Cortex of kidney (tissue), 1 donor: ENCODE measurements at places on chromosomes 11 and 22.

DNA sequence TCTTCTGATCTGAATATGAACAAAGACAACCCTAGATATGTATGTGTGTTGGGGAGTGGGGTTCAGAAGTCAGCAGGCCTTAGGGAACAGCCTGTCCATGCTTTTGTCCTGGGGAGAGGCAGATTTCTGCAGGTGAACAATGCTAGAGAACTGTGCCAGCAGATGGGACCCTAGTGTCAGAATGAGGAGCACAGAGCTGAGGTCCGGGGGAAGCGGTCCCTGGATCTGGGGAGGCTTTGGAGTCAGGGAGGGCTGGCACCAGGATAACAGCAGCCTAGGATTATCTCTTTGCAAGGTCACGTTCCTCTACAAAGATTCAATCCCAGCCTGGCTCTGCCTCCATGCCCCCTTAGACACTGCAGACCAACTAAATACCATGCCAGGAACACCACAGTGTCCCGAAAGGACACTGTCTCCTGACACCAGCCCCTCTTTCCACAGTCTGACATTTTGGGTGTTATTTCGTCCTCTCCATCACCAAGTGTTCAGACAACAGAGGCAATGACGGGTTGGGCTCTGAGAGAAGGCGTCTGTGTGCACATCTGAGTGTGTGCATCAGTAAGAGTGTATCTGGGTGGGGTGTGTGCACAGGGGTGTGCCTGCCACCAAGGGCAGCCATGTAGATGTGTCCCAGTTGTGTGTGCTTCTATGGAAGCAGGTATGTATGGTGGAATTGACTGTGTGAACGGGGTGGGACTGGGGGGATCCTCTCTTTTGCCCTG is 43.5 kb downstream of the EIF3F start:
- no peak for DNase-seq

DNA sequence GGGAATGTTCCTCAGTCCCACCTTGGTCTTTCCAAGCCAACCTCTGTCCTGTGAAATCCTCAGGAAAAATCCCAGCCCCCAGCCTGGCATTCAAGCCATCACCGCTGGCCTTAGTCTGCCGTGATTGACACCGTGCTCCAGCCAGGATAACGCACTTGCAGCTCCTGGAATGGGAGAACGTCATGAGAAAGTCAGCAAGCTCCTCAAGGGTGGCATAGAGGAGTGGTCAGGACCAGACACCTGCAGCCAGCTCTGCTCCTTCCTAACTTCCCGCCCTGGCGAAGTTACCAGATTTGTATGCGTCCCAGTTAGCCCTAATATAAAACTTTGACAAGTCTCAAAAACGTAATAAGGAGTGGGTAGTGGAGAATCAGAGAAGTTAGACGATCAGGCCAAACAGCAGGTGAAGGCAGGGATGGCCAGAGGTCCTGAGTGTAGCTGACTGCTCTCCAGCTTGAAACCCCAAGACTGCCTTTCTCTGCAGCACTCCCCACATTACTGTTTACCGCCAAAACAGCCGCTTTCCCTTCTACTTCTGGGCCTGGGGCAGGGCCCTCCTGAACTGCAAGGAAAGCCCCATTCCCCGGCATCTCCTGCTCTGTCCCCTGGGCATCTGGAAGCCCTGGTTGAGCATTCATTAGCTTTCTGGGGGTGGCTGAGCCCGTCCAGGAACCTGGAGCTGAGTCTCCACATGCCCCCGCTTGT is 1.3 kb upstream of the DKK3 start:
- DNase-seq: no peak

- DNase-seq: no peak
Observed at GRCh38 chr11:1349327-1350041, 40.1 kb upstream of the TOLLIP start.

DNA sequence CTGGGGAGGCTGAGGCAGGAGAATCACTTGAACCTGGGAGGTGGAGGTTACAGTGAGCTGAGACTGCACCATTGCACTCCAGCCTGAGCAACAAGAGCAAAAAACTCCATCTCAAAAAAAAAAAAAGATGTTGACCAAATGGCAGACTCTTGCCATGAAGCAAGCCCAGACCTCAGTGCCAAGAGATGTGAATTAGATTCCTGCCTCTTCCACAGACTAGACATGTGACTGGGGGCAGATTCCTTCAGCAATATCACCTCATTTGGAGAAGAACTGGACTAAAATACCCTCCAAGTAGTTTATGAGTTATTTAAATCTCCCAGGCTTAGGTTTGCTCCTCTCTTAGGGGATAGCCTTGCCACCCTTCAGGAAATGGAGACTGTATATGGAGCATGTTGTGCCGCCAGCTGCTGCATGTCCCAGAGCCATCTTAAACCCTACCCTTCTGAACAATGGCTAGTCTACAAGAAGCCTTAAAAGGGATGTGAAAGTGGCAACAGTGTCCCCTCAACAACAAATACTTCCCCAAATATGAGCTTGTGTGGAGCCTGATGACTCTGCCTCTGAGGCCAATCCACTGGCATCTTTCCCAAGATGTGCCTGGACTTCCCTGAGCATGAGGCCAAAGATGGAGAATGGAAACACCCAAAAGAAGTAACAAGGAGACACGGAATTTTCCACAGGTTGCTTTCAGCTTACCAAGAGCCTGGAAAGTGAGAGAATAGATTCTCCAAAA is 763 bp upstream of the MS4A7 start:
- no peak for DNase-seq

- DNase-seq: no peak
Observed at GRCh38 chr11:81339521-81339920, 1394.1 kb downstream of the FAM181B start.

- no peak for DNase-seq
Observed at GRCh38 chr11:60363542-60364470, 14.5 kb upstream of the MS4A7 start.

GRCh38 chr11:90764691-90765090 is 541.8 kb upstream of the CHORDC1 start:
- DNase-seq: no peak
